ENCODE measurements at places on chromosomes 1 and 21.
A peak's percentile ranks its signal among the peaks of the same experiment; 100 is the strongest.

DNA sequence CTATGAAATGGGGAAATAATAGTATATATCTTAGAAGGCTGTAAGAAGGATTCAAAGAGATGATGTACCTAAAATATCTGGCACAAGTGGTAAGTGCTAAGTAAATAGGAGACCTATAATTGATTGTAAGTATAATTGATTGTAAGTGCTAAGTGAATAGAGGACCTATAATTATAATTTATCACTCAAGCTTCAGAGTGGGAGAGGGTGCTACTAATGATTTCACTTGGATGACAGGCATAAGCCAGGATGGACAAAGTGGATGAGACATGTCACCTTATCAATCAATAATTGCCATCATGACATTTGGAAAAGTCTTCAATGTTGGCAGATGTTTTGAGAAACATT, 11.2 kb downstream of the RCAN1 start:
- DNase-seq: no peak

GRCh38 chr1:230548997-230549396, 93.3 kb upstream of the COG2 start:
- DNase-seq: peak; percentile 35

- no peak for DNase-seq
Observed at GRCh38 chr1:46370214-46370633, 23.9 kb upstream of the FAAH start.

DNA sequence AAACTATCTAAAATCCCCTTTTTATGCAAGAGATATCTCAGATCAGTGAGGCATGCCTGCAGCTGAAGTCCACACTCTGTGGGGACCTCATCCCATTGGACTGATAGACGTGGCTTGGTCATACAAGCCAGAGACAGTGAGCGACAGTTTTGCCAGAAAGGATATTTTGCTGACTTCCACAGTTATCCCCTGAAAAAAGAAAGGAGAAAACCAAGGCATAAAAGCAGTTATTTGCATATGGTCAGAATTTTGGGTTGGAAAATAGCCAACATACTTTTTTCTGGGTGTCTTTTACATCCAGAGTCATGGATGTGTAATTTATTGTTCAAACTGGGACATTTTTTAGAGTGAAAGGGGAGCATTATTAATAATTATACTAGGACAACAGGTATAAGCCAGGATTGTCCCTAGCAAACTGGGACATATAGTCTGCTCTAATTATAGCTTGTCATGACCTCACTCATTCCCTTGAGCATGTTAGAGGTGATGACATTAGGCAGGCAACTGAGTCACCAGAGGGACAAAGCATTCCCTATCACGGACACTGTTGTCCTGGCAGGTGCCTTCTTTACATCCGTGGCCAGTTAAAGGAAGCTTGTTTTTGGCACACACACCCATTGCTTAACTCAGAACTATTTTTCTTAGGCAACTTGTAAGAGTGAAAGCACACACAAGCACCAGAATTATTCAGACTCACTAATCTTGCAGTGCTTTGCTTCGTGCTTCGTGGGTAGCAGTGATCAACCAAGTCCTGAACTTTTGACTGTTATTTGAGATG, 65.5 kb downstream of the PRRX1 start:
- DNase-seq: no peak

DNA sequence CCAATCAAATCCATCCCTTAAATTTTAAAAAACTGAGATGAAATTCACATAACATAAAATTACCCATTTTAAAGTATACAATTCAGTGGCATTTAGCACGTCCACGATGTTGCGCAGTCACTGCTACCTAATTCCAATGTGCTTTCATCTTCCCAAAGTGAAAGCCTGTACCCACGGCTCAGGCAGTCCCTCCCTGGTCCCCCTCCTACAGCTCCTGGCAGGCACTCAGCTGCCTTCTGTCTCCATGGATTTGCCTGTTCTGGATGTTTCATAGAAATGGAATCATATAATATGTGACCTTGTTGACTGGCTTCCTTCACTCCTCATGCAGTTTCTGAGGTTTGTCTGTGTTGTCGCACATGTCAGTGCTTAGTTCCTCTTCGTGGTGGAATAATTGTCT, 386.3 kb downstream of the CAMTA1 start:
- DNase-seq: no peak
